Activated naive CD4-positive, alpha-beta T cell (primary cell): ENCODE measurements at places on chromosomes 5 and 9.

DNA sequence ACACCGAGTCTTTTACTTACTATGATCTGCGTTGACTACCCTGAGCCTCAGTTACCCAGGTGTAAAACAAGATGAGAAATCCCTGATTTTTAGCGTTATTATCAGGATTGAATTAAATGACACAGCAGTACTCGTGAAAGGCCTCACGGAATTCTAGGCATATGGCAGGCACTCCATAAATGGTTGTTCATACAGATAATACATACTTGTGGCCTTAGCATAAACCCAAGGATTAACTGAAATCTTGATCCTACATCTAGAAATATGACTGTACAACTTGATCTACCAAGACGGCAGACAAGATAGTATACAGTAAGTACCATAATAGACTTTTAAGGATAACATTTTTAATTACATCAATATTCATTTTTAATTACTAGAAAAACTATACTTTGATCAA lies 409.8 kb downstream of the BNC2 start:
- no peak for DNase-seq

GRCh38 chr5:88283690-88284089 lies 15.0 kb upstream of the TMEM161B start:
- no peak for DNase-seq

DNA sequence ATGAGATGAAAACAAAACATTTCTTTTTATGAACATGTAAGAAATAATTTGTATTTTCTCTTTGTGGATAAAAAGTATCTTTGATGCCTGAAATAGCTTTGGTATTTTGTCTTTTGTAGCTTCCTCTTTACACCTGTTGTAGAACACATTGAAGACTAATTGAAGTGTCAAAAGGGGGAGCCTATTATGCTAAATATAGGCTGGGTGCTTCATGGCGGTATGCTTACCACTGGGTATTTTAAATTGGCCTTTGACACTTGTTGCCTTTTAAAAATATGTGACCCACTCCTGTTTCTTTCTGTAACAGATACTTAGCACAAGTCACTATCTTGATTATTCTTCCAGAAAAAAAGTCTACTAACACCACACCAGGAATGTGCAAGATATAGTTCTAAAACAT lies 226.4 kb downstream of the KIAA0825 start:
- DNase-seq, result no peak

DNA sequence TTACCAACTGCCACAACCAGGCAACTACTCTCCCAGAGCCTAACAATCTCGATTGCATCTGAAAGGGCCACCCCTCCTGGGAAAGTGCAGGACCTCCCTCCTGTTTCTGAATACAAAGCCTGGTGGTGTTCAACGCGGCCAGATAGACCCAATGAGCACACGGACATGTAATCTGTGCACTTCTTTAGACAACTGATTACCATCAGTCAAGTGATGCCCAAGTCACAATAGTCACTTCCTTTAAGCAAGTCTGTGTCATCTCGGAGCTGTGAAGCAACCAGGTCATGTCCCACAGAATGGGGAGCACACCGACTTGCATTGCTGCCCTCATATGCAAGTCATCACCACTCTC lies 739 bp downstream of the C9orf72 start:
- DNase-seq, result no peak

DNA sequence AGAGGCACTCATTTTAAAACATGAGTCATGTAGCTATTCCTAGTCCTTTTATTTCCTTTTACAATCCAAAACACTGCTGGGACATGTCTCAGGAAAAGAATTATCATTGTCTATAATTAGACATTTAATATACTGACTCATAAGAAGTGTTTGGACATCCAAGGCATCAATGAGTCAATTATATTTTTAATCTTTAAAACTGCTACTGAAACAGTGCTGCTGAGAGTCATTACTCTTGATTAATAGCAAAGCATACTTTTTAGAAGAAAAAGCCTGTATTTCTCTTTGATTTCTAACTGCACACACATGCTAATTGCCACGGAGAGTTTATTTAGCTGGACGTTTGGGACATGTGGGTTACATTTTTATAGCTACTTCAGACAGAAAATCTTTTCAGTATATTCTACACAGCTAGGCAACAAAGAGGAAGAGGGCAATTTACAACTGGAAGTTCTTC lies 1249.0 kb upstream of the CDH18 start:
- DNase-seq, result no peak

DNA sequence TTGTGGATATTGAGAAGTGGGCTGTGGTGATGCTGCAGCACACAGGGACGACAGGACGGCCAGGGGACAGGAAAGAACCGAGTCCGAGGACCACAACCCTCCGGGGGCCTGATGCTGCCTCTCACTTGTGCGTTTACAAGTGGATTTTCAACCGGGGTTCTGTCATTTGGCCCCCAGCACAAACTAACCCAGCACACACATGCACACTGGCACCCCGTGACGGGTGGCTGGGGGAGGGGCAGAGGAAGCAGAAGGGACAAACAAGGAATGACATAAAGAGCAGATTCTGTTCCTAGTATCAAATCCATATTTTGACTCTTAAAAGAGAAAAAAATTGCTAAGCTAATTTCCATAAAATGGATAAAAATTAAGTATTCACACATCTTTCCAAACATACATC lies 18.3 kb upstream of the ZFYVE16 start:
- no peak for DNase-seq

DNA sequence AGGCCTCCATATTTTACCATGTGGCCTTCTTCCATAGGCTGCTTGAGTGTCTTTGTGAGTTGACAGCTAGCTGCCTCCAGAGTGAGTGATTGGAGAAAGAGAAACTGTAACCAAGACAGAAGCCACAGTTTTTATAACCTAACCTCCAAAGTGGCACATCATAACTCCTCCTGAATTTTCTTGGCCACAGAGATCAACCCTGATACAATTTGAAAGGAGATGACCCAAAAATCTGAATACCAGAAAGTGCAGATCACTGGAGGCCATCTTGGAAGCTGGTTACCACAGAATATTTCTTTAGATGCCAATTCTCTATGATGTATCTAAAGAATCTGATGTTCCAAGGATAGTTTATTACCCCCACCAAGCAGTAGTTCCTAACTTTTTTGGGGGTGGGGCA lies 254.3 kb upstream of the PDE4D start:
- no peak for DNase-seq

DNA sequence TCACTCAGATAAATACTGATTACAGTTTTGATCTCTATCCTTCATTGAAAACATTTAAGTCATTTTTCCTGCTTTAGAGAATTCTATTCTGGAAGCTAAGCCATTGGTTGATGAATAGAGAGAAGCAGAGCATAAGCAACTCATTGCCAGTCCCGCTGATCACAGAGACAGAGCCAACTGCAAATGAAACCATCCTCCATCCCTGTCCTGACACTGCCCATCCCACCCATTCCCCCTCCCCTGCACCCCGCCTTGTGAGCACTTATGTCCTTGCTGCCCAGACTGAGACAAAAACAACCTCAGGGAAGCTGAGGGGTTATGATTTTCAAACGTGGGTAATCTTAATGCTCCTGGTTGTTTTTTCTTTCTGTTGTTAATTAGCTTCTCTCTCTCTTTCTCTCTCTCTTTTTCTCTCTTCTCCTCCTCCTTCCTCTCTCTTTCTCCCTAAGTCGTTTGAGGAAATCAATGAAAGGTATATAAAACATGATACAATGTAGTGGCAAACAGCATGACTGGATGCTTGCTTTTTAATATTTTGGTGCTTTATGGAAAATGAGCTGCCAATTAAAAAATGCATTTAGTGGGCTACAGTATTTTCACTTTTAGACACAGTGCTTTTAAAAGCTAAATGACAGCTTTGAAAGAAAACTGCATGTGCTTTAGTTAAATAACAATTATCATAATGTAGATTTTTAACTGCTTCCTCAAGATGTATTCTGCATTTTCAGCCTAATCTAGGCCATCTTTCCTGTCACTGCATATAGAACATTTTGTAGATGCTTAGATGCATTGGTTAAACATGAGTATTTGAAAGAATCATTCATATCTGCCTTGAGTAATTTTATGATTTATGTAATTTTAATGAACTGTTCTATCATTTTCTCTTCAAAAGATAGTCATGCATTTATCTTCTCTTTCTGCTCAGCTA lies 57.3 kb downstream of the CMYA5 start:
- no peak for DNase-seq
